NCI-H1092 (cell line): ENCODE measurements at places on chromosomes 11 and 22.

- DNase-seq: no peak
Measured at GRCh38 chr11:46728659-46729040, 9.6 kb downstream of the F2 start.

DNA sequence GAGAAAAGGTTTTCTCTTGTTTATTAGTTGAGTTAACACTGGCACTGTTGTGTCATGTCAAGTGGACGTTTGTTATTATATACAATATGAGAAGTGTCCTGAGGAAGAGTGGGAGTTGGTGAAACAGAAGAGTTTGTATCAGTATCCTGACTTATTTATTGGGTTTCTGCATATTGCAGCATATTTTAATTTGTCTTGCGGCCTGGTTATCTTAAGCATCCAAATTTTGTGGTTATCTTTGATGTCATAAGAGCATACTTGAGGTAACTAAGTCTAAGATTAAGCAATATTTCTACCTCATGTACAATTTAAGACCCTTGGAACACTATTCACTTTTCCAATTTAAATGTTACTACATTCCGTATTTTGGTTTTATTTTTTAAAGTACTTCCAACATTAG, 103.5 kb downstream of the DDX10 start:
- no peak for DNase-seq

DNA sequence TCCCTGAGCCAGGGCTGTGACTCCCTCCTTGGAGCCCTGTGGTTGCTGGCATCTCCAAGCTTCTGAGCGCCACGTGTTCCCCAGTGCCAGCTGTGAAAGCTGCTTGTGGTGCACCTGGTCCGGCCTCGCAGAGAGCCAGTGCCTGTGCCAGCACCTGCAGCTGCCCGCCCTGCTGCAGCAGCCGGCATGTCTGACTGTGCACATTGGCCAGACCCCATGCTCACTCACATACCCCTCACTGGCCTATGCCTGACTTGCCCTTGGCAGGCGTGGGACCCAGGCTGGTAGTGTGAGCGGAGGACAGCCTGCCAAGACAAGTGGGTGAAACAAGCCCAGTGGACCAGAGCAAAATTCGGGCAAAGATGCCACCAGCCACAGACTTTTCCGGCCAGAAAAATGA, 9.8 kb downstream of the MRPL48 start:
- peak; percentile 28 for DNase-seq

DNA sequence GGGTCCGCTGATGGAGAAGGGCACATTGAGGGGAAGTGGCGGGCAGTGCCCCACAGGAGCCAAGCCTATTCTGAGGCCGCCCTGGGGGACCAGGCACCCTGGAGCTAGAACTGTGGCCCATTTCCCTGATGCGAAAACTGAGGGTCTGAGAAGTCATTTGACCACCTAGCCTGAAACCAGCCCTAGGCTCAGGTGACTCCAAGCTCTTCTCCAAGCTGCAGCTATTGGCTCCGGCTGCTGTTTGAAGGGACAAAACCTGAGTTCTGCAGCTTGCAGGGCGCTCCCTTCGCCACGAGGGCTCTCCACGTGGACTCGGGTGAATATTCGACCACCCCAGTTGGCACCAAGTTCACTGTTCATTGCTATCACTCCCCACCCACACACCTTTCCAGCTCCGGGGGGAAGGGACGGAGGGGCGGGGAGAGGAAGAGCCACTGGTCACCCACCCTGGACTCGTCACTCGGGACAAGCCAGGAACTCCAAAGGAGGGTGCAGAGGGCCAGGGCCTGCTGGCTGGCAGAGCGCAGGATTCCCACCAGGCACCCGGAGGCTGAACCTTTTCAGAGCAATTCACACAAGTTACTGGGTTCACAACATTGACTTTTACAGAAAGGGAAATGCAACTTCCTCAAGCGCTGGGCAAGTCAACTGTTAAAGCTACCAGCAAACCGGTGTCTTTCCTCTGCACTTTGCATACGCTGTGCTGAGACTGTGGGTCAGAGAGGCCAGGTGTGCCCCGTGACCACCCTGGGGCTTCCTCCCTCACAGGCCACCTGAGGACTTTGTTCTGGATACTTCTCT, 1.1 kb upstream of the RAC2 start:
- no peak for DNase-seq

GRCh38 chr11:83070044-83070701, 1.5 kb downstream of the RAB30 start:
- DNase-seq: no peak
